ENCODE measurements at places on chromosomes 16 and 17.

DNA sequence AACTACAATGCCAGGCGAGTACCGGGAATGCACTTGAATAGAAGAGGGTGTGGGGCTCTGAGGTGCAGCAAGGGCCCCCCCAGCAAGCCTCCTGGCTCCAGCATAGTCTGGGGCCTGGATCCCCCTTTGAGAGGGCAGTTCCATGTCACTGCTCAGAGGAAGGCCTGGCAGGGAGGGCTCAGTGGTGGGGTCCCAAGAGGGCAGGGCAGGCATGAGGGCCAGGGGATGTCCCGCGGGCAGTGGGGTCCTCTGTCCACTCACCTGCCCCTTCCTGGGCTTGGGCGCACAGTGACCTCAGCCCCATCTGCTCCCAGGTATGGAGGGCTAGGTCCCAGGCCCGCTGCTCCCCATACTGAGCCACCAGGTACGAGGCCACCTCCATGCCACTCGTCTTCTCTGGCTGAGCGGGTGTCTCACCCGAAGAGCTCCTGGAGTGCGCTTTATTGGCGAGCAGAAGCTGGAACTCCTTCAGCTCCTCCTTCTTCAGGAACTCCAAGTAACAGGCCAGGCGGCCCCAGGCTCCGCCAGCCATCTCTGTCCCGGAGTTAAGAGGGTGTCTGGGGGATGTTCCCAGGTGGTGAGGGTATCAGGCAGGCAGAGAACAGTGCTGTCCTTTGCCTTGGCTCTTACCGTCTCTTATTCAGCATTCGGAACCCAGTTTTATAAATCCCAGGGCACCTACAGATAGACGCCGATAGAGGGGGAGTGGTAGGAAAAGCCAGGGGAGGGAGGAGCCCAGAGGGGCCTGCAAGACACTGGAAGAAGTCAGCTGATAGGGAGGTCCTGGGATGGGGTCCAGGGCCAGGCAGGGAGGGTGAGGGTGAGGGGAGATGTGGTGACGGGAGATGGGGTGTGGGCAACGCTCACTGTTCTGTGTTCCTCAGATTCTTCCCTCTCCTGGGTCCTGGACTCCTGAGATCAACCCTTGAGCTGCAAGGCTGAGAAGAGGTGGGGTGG is 605 bp downstream of the NLRP1 start:
- no peak for DNase-seq

DNA sequence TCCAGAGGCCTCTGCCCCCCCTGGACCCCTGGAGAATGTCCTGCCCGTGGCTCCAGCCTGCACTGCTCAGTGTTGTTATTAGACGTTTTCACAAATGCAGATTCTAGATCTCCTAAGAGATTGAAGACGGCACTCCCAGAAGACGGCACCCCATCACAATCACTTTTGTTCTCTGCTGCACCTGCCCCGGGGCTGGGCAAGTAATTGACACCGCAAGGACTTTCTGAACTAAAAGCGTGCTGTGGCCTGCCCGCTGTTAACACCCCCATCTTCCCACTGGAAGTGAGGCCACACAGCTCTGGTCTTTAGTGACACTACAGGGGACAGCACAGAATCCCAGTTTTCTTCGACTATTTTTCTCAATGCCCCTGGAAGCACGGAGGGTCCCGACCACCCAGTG is 256.9 kb downstream of the ENGASE start:
- no peak for DNase-seq

- no peak for DNase-seq
Observed at GRCh38 chr17:57782647-57783337, 37.7 kb upstream of the CCDC182 start.

DNA sequence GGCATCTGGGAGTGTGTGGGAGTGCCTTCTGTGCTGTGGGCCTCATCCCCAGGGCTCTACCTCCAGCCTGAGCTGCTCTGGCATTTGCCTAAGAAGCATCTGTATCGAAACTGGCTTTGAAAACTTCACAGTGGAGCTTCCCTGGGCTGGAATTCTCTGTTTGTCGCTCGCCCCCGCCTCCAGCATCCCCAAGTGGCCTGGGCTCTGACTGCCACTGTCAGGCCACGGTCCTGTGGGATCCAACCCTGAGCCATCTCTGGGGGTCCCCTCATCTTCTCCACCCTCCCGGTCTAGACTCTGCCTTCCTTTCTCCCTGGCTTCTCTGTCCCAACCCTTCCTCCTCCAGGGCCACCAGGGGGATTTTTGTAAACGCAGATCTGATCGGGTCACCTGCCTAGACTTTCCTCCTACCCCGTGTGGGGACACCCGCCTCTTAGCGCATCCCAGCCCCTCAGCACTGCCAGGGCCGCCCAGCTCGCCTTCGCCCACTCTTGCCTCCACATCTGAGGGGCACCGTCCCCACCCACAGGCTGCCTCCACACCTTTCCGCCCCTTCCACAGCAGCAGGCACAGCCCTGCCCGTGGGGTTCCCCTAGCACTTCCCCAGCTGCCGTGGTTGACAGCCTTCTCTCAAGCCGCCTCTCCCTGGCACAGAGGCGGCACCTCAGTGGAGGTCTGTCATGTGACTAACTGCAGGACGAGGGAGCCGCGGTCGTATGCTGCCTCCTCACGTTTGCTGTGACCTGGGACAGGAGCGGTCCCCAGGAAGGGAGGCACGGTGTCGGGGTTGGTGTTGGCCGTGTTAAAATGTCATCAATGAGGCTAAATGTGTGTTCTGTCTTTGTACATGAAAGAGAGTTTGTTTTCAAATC is 12.0 kb downstream of the TBC1D24 start:
- peak; percentile 14 for DNase-seq

DNA sequence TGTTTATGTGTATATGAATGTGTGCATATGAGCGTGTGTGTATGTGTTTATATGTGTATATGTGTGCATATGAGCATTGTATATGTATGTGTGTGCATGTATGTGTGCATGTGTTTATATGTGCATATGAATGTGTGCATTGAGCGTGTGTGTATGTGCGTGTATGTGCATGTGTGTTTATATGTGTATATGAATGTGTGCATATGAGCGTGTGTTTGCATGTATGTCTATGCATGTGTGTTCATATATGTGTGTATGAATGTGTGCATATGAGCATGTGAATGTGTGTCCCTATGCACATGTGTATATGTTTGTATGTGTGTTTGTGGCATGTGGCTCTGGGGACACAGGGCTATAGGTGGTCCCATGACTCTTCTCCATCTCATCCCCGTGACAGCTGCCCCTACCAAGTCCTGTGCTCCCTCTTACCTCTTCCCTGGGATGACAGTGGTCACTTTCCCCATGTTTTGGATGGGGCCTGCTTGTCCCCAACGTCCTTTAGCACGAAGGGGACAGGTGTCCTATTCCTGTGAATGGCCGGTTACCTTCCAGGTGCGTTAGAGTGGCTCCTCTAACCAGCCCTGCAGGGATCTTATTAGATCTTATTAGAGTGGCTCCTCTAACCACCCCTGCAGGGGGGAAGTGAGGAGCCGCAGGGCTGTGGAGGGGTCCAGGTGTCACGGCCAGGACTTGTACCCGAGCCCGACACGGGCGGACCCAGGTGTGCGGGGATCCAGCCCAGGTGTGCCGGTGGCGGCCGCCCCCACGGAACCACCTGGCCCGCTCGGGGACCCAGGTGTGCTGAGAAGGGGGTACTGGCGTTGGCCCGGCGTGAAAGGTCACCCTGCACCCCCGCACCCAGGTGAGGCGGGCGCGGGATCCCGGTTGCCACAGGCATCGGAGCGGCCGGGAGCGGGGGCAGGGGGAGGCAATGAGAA is 105.6 kb downstream of the SEC14L1 start:
- DNase-seq = no peak
